ENCODE measurements at places on chromosomes 6 and 20.

DNA sequence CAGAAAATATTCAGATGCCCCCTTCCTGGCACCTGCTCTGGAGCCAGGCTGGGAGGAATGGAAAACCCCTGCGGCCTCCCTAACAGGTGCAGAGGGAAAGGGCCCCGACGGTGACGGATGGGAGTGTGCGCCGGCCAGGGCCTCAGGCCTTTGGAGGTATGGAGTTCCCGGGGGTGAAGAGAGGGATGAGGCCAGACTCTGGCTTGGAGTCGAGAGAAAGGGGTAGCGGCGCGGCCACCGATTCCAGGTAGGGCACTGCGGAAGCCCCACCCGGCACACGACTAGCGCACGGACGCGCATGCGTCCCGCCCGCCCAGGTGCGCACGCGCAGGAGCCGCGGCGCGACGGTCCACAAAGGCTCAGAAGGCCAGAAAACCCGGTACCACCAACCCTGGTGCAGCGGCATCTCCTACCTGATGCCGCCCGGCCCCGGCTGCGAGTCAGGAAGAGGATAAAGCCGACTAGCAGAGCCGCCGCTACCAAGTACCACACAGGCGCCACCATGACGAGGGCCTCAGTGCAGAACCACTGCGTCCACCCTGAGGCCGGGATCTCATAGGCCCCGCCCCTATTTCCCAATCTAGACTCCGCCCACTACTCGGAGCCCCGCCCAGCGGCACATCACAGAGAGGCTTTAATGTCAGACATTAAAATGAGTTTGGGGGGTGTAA, at the start of gene DDRGK1:
DDRGK1 (minus strand) TSS at position 559 of the 671 bp plus-strand sequence; CDS start at position 504, 55 bp downstream.
- peak; percentile 97 for DNase-seq

GRCh38 chr20:62651285-62652021, 9.2 kb downstream of the SLCO4A1 start:
- DNase-seq: peak; percentile 62

DNA sequence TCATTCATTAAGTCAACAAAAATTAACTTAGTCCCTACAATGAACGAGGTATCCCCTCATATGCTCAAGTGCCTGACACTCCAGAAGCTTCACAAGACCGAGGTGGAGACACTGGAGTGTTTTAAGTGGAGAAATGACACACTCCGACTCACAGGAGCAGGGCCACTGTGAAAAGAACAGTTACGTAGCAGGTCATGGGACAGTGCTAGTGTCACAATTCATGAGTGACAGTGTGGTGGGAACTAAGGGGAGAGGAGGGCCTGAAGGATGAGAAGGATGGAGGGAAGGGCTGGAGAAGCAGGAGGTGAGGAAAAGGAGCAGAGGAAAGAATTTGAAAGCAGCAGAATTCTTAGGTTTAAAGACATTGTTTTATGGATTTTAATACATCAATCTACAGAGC, 1.3 kb upstream of the HLA-A start:
- DNase-seq: no peak

GRCh38 chr20:63167918-63168520, 47.9 kb downstream of the YTHDF1 start:
- DNase-seq: no peak

GRCh38 chr20:46174469-46175126, 56.5 kb downstream of the CD40 start:
- DNase-seq: peak; percentile 55

- DNase-seq: no peak
These were observed 362.4 kb upstream of the RGS17 start for GRCh38 chr6:153493501-153493900.

GRCh38 chr20:24048024-24048611, 59.5 kb upstream of the GGTLC1 start:
- no peak for DNase-seq

DNA sequence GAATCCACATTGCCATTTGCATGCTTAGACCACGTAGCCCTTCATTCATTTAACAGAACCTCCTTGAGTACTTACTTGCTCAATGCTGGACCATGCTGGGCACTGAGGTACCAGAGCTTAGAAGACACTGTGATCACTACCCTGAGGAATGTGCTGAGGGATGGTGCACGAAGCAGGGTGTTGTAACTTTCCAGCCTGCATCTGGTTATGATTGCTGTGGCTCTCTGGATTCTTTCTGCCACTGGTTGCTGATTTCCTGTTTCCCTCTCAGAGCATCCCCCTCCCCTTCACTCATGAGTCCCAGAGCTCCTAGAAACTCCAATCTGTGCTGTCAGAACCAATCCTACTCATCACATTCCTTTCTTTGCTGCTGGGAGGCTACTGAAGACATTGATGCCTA, 537.4 kb downstream of the PTPRT start:
- DNase-seq: no peak

GRCh38 chr6:143200167-143200770, 139.6 kb downstream of the AIG1 start:
- no peak for DNase-seq

DNA sequence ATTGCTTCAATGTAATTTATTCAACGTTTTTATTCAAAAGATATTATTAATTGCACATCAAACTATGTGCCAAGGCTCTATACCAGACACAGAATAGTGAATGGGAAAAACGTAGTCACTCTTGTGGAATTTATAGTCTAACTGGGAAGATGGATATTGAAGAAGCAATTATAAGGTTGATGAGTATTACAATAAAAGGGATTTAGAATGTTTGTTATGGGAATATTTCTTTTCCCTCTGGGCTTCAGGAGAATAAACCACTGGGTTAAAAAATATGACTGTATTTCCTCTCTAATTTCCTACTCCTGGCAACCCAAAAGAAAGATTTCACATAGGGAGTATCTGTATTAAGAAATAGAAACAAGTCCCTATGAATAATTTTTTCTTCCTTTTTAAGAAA, 25.1 kb upstream of the UTRN start:
- no peak for DNase-seq

GRCh38 chr6:166351715-166352285, 9.5 kb upstream of the SFT2D1 start:
- DNase-seq: peak; percentile 13

DNA sequence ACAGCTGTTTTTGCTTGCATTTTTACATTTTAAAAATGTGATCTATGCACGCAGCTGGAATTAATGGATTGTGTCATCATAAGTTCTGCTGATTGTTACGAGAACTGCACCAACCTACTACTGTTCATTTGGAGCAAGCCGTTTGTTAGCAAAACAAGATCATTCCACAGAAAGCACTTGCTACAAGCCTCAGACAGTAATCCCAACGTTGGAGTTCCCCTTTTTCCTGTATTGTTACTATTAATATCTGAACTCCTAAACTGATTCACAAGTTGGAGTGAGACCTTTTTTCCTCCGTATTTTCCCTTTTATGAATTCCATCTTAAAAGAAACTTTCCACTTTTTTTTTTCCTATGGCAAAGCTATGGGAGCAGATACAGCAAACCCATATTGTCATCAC, 3.5 kb downstream of the TENT5A start:
- no peak for DNase-seq

- no peak for DNase-seq
These were observed 266.7 kb upstream of the THEMIS start for GRCh38 chr6:128167552-128167951.

GRCh38 chr20:39638731-39639130, 676.6 kb downstream of the DHX35 start:
- no peak for DNase-seq

- no peak for DNase-seq
These were observed 314.3 kb downstream of the EPHA7 start for GRCh38 chr6:93105017-93105416.

DNA sequence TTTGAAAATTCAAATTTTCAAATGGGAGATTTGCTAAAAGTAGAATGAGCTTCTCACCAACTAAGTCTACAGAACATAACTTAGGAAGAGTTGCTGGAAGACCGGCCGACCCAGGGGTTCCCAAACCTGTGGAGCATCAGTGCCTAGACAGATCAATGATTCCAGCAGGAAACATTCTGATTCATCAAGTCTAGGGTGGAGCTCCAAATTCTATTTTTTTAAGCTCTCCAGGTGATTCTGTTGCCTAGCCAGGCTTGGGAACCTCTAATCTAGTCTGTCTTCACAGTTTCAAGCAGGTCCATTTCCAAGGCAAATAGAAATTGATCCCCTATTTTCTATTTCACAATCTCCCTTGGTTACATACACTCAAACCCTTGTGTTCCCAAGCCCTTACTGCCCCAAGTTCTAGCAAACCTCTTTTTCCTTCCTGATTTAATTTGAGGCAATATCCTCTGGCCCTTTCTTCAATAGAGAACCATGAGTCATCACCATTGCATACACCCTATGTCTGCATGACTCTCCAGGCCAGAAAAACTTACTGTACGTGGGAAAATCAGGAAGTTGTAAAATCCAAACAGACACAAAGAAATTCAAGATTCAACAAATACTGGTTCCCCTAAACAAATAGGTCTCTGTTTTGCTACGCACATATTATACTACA, 8.9 kb downstream of the ATXN1 start:
- DNase-seq: no peak

DNA sequence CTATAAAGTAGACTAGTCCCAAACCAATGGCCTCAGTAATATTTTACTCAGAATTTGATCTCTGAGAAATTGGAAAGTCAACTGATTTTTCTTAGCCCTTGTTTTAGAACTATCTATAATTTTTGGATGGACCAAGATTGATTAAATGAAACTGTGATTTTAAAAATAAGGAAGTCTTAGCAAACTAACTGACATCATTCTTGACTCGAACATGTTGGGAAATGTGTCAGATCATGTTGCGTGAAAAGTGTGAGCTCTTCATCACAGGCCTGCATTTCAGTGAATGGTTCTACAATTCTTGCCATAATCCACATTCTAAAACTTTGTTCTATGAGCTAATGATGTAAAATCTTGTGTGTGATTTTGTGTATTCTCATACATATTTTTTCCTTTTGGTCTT, 11.0 kb downstream of the TNFAIP3 start:
- DNase-seq: no peak

DNA sequence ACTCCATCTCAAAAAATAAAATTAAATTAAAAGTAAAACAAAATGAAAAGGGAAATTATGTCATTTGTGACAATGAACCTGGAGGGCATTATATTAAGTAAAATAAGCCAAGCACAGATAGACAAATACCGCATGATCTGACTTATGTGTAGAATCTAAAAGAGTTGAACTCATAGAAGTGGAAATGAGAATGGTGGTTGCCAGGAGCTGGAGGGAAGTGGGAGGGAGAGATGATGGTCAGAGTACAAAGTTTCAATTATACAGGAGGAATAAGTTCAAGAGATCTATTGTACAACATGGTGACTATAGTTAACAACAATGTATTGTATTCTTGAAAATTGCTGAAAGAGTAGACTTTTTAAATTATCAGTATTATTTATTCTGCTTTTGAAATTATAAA, 183.4 kb downstream of the ID4 start:
- DNase-seq: no peak

DNA sequence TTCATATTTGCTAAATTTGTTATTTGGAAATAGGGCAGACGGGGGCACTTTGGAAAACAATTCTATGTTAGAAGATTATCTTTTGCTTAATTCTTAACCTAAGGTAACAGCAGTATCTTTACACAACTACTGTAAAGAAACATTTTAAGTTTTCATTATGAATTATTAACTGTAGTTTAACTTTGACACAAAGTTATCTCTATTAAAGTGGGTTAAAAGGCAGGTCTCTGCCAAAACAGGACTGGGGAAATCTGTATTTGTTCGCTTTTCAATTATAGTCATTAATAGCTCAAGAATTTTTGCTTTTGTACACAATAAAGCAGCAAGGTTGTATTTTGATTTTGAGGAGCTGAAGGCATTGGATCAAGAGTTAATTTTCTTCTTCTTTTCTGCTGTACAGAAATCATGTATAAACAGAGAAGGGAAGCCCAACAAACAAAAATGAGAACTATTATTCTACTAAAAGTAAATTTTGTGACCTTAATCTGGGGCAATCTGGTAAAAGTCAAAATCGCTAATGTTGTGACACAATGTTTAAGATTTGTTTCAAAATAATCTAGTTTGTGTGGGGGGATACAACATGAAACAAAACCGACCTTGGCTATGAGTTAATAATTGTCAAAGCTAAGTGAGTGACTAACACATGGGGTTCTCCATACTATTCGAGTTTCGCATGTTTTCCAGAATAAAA, 2.9 kb downstream of the STAU1 start:
- no peak for DNase-seq

GRCh38 chr20:53937339-53937741, 133.1 kb downstream of the BCAS1 start:
- DNase-seq: no peak

DNA sequence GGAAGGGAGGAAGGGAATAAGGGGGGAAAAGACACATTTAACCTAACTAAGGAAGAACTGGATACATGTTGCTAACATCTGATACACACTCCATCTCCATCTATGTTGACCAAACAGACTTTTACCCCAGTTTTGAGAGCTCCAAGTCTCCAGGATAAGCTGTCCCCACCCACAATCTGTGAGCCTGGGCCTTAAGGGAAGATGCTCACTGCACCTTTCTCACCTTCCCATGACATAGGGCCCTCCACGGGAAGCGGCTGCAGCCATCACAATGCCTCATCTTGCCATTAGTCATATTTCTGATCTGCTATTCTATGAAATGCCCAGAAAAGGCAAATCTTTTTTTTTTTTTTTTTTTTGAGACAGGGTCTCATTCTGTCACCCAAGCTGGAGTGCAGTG, 126.6 kb upstream of the SALL4 start:
- no peak for DNase-seq

DNA sequence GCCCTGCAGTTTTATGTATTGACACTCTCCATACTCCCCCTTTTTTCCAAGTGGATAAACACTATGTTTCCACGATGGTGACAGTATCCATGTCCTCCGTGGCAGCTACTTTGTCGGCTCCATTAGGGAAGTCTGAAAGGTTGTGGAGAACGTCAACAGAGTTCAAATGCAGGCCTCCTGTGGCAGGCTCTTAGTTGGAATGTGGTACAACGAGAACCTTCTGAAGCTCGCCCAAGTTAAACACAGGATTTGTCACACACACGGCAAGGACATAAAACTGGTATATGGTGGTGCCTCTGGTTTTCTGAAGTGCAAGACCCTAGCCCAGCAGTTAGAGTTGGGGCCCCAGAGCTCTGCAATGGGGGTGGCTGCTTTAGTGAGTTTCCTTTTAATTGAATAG, 187.0 kb upstream of the TAB2 start:
- no peak for DNase-seq

- no peak for DNase-seq
These were observed 9.6 kb upstream of the BEND3 start for GRCh38 chr6:107124934-107125348.

GRCh38 chr6:6503191-6503590, 85.3 kb upstream of the LY86 start:
- no peak for DNase-seq

GRCh38 chr6:2861060-2861821, 19.6 kb upstream of the SERPINB1 start:
- no peak for DNase-seq

DNA sequence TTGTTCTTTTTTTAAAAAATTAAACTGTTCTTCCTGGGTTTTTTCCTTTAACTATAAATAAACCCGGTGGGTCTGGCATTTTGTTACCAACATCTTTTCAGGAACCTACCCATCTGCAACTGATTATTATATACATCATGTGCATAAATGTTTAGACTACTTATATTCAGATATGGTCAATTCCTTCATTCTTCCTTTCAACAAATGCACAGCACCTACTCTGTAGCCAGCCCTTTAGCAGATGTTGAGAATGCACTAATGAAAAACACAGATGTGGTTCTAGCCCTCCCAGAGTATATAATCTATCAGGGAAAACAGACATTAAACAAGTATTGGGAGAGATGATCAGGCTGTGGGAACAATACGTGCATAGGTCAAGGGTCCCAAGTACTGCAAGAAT, 237.1 kb downstream of the UST start:
- DNase-seq: no peak

GRCh38 chr6:30965140-30965601, 18.3 kb upstream of the MUC21 start:
- no peak for DNase-seq

GRCh38 chr20:49444553-49444990, 37.9 kb downstream of the KCNB1 start:
- no peak for DNase-seq
